ENCODE measurements at places on chromosomes 11 and 22. TPM values are rescaled to one million over a fixed set of nuclear protein-coding genes. Genes with fewer than 3 reads are reported as not detected.

DNA sequence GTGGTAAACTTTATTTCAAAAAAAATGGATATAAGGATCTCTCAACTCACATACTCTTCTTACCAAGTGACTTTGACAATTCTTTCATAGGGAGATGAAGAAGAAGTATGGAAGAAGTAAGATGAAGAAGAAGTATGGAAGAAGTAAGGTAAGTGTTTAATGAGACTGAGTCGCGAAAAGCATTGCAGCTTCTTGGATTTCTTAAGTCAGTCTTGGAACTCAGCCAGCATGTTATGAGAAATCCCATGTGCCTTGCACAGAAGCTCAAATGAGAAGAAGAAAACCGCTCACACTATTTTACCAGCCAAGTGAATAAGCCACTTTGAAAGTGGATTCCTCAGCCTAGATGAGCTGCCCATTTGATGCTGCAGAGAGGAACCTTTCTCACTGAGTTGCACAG is 332.0 kb upstream of the CCDC179 start:
- DNase-seq, result no peak
- H3K36me3 ChIP-seq, result no peaks in the 10 kb centered on the region
- no peaks in the 10 kb centered on the region for H3K27me3 ChIP-seq
- H3K4me1 ChIP-seq, result no peaks in the 10 kb centered on the region
- no peak overlapping the region for H3K27ac ChIP-seq

Gene MUC15
- not detected for total RNA-seq

DNA sequence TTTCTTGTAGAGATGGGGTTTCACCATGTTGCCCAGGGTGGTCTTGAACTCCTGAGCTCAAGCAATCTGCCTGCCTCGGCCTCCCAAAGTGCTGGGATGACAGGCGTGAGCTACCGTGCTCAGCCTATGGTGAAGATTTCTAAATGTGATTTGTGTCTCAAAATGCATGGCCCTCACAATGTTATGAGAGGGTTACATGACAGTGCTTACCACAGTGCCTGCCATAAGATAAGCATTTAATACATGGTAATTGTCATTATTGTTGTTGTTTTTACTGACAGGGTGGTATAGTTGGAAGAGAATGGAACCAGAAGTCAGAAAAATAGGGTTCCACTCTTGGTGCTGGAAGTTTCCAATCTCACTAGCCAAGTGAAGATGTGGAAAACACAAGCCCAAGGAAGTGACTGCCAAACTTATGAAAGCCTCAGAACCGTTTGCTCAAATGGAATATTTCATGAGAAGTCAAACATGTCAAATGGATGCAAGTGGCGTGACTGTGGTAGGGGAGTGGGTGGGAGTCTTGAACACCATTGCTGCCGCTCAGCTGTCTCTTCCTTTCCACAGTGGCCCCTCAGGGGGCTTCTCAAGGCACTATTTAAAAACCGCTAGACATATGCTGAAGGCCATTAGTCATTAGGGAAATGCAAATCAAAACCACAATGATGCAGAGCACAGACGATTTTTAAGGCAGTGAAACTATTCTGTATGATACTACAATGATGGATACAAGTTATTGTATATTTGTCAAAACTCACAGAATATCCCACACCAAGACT is 29.1 kb upstream of the LMO2 start:
- H3K4me3 ChIP-seq, result no peak overlapping the region
- no peak for DNase-seq
- no peaks in the 10 kb centered on the region for H3K4me1 ChIP-seq

Gene FOLH1
- 0.14 TPM for total RNA-seq

DNA sequence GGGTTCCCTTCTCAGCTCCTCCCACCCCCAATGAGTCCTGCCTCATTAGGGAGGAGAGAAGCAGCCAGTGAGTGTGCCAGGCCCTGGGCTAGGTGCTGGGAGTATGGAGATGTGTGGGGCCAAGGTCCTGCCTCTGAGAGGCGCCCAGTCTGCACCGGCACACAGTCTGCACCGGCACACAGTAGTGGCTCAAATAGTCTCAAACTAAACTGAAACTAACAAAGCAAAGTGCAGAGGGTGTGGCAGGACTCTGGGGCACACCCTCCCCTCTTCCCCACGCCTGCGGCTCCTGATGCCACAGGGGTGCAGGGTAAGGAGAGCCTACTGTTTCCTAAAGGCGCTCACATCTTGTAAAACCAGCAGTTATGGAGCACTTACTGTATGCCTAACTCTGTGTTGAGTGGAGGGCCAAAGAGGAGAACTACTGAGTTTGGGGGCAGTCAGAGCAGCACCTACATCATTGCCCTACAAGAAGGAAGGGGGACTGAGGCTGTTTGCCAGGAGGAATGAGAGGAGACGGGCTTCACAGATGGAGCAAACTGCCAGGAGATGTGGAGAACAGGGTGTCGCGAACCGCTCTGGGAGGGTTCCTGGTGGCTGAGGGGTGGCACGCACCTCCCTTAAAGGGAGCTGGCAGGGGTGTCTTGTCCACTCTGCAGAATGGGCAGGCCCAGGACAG is 939 bp upstream of the SH3BP1 start:
- peak overlapping the region; percentile 61 for H3K4me3 ChIP-seq
- H3K36me3 ChIP-seq, result no peaks in the 10 kb centered on the region
- H3K4me1 ChIP-seq, result peaks cover 79% of the 10 kb centered on the region
- peak; percentile 85 for DNase-seq
- H3K27me3 ChIP-seq, result no peaks in the 10 kb centered on the region
- peak overlapping the region; percentile 89 for H3K27ac ChIP-seq

DNA sequence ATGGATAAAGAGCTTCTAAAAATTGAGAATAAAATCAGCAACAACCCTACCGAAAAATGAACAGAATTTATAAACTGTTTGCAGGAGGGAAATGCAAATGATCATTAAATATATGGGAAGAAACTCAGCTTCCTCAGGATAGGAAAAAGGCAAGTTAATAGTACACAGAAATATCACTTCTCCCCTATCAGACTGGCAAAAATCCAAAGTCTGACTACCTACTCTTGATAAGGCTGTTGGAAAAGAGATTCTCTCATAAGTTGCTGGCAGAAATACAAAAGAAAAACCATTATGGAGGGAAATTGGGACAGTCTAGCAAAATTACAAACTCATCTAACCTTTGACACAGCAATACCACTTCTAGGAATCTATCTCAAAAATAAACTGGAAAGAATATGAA is 100.9 kb upstream of the LDLRAD3 start:
- no peaks in the 10 kb centered on the region for H3K27me3 ChIP-seq
- no peak overlapping the region for H3K27ac ChIP-seq
- H3K36me3 ChIP-seq, result no peaks in the 10 kb centered on the region
- DNase-seq, result no peak

Gene DDTL
- total RNA-seq, result 1.8 TPM

DNA sequence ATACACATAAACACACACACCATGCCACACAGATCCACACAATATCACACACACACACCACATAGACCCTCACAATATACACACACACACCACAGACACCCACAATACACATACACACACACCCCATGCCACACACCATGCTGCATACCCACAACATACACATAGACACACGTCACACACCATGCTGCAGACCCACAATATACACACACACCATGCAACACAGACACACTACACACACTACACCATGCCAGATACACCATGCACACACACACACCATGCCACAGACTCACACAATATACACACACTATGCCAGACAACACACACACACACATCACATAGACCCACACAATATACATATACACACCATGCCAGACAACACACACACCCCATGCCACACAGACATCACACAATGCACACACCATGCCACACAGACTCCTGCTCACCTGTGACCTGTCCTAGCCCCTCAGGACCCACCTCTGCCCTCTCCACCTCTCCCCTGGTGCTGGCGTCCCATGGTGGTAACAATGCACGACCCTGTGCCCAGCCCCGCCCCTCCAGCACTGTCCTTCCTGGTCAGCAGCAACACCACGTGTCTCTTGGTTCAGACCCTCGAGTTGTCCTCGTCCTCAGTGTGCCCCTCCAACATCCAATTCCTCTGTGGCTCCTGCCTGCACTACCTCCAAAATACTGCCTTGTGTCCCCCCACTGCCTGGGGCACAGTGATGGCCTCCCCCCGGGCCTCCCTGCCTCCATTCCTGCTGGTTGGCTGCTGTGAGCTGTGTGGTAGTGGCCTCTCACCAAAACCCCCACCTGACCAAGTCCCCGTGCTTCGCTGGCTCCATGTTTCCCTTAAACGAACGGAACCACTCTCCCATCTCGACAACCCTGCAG is 23.7 kb upstream of the RFPL3 start:
- no peaks in the 10 kb centered on the region for H3K36me3 ChIP-seq
- no peaks in the 10 kb centered on the region for H3K4me1 ChIP-seq
- H3K27ac ChIP-seq, result no peak overlapping the region
- H3K27me3 ChIP-seq, result no peaks in the 10 kb centered on the region

DNA sequence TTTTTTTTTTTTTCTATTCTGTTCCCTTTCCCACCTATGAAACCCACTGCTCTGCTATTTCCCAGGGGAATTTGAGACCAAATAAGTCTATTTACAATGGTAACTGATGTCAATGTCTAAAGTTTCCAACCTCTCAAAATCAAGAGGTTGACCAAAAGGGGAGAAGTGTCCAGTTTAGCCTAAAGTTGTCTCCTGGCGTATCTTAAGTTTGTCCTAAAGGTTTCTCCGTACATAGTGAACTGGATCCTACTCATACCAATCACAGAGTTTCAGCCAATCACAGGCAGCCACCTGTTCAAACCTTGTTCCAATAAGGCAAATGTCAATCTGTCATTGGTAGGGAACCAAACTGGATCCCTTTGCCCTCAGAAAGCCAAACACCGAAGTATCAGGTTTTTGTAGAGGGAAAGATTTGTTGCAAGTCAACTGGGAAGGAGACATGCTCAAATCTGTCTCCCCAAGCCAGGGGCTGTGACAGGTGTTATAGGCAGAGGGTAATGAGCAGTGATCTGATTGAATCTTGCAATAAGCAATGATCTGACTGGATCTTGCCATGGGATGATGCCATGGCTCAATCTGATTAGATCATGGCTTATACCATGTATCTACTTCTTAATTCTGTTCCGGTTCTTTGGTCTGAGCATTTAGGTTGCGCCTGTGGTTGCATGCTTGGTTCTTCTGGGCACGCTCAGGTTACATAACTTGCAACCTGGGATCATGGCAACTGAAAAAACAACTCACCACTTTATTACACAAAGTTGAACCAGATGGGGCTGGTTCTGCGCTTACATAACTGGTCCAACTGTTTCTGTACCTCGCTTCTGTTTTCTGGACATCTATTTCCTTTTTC is 1.1 kb upstream of the VPS37C start:
- H3K36me3 ChIP-seq, result no peaks in the 10 kb centered on the region
- H3K27me3 ChIP-seq, result no peaks in the 10 kb centered on the region
- H3K27ac ChIP-seq, result peak overlapping the region; percentile 89
- H3K4me3 ChIP-seq, result peak overlapping the region; percentile 55
- DNase-seq, result peak; percentile 47
- H3K4me1 ChIP-seq, result peaks cover 5% of the 10 kb centered on the region

Gene OR8G1
- total RNA-seq, result not detected

DNA sequence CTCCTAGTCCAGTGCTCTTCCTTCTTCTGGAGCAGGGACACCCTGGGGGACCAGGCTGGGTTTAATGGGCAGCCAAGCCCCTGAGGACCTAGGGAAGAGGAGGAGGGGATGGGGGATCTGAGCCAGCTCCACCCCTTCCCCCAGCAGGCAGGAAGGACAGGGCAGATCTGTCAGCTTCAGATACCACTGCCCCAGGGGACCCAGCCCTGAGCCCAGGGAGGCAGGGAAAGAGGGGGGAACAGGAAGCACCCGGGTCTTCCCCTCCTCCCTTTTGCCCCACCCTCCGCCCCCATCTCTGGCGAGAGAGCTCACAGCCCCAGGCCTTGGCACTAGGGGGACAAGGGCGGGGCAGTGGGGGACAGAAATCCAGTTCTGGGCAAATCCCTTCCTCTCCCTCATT is 11.7 kb upstream of the SOX10 start:
- DNase-seq, result no peak
- H3K4me1 ChIP-seq, result no peaks in the 10 kb centered on the region
- no peaks in the 10 kb centered on the region for H3K36me3 ChIP-seq

DNA sequence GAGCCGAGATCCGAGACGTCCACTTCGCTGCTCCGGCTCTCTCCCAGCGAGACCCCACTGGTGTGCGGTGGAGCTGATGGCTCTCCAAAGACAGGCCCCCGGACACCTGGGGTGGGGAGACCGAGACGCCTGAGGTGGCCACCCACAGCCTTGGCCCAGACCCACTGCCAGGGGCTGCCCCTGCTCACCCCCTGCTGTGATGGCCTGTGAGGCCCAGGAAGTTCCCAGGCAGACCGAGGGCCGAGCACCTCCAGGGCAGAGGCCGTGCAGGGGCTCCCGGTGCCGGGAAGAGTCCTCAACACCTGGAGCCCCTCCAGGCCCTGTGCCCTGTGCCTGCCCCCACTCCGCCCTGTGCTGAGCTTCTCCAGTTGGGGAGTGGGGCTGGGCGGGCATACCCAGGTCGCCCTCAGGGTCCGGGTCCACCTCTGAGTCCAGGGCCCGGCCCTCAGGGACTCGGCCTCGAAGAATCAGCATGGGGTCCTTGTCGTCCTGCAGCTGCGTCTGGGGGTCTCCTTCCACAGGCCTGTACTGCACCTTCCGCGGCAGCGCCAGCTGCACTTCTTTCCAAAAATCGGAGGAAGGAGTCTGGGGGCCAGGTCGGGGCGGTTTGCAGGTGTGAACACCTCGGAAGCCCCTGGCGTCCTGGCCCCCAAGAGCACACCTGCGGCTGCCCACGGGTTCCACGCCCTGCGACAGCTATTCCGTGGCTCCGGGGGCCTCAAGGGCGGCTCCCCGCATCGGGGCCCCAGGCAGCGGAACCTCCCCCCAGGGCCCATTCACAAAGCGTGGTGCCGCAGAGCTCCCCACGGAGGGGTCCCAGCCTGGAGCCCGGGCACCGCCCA is 8.6 kb downstream of the SIGIRR start:
- peaks cover 8% of the 10 kb centered on the region for H3K4me1 ChIP-seq
- peak overlapping the region; percentile 46 for H3K4me3 ChIP-seq
- H3K27ac ChIP-seq, result peak overlapping the region; percentile 87

- H3K4me1 ChIP-seq, result no peaks in the 10 kb centered on the region
- no peak overlapping the region for H3K4me3 ChIP-seq
- no peak for DNase-seq
- no peak overlapping the region for H3K27ac ChIP-seq
Observed at GRCh38 chr11:57936050-57936418, 87.6 kb upstream of the OR9Q1 start.

Gene OR56A1
- total RNA-seq, result not detected

GRCh38 chr11:118628432-118628831 is 21.0 kb downstream of the PHLDB1 start:
- DNase-seq, result no peak
- no peak overlapping the region for H3K4me3 ChIP-seq
- no peak overlapping the region for H3K27ac ChIP-seq
- no peaks in the 10 kb centered on the region for H3K27me3 ChIP-seq
- no peaks in the 10 kb centered on the region for H3K36me3 ChIP-seq

GRCh38 chr11:102320679-102321078 is 3.4 kb downstream of the BIRC3 start:
- H3K27me3 ChIP-seq, result no peaks in the 10 kb centered on the region
- H3K36me3 ChIP-seq, result no peaks in the 10 kb centered on the region
- H3K27ac ChIP-seq, result peak overlapping the region; percentile 89
- no peak overlapping the region for H3K4me3 ChIP-seq

- H3K27ac ChIP-seq, result peak overlapping the region; percentile 96
- H3K36me3 ChIP-seq, result no peaks in the 10 kb centered on the region
- DNase-seq, result peak; percentile 92
- no peak overlapping the region for H3K4me3 ChIP-seq
- H3K27me3 ChIP-seq, result peaks cover 27% of the 10 kb centered on the region
Observed at GRCh38 chr22:29310863-29311339, 4.5 kb downstream of the GAS2L1 start.

Gene RRP8
- 9.7 TPM for total RNA-seq
